Left forelimb (tissue), 1 donor: ENCODE measurements at places on chromosomes 7 and 10.

- DNase-seq = no peak
Observed at GRCh38 chr10:43340619-43341018, 30.8 kb upstream of the FXYD4 start.

- DNase-seq = no peak
Observed at GRCh38 chr7:36261019-36261754, 108.1 kb downstream of the EEPD1 start.

GRCh38 chr10:49600781-49601400, 9.2 kb upstream of the SLC18A3 start:
- peak; percentile 47 for DNase-seq

DNA sequence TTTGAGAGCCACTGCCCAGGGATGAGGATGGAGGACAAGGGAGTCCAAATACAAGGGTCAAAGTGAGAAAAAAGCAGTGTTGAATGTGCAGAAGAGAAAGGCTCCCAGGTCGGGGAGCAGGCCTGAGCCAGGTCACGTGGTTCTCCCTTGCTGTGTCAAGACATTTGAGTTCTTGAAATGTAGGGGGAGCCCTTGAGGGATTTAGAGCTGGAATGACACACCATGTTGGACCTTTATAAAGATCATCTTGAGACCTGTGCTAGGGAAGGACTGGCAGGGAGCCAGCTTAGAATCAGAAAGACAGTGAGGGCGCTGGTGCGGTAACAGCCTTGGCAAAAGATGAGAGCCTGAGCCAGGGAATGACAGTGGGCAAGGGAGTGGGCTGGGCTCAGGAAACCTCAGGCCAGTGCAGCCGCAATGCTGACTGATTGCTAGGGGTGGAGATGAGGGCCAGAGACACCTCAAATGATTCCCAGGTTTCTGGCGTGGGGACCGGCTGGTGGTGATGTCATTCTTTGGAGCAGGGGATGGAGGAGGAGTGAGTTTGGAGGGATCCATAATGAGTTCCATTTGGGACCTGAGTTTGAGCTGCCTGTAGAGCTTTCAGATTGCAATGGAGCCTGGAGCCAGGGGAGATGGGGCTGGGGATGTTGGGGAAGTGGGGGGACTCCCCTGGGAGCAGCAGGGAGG, 120.1 kb downstream of the PTPN20 start:
- peak; percentile 79 for DNase-seq

GRCh38 chr7:90345595-90346335, 751 bp upstream of the GTPBP10 start:
- no peak for DNase-seq

DNA sequence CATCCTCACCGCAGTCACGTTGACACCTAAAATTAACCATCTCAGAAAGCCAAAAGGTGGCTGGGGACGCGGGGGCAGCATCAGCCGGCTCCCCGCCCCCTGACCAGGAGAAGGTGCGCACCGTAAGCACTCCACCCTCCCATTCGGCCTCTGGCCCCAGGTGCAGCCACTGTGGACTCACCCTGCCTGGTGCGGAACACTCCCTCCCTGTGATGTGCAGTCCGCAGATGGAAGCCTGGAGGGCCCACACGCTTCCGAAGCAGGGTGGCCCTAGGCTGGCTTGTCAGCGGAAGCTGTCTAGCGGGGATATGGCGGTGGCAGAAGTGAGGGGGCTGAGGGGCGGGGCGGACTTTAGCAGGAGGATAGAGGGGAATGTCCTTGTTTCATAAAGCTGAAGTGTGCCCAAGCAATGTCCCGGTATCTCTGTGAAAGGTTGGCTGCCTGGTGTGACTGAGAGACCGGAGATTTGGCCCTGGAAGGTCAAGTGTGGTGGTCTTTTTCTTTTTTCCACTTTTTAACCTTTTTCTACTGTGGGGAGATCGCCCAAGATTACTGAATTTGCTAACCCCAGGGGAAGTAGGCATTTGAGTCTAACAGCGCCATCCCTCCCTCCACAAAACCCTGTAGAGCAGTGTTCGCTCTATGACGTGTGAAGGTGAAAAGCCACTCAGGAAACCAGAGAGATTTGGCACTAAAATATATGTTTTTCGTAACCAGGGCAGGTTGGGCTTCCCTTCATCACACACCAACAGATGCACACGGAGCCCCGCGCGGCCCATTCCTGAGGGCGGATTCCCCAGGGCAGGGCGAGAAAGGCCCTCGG, 74.7 kb downstream of the CXCL12 start:
- DNase-seq = no peak

DNA sequence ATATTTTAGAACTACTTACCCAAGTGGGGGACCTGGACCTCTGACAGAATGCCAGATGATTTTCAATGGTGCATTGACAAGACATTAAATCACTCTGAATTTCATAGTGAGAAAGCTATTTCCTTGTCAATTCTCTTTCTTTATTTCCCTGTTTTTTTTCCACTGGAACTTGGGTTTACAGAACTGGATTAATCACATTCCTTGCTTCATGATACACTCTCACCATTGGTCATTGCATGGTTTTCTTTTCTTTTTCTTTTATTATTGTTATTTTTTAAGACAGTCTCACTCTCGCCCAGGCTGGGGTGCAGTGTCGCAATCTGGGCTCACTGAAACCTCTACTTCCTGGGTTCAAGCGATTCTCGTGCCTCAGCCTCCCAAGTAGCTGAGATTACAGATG, 38.5 kb upstream of the LBX1 start:
- DNase-seq = no peak

GRCh38 chr7:18570890-18571478, 75.4 kb downstream of the HDAC9 start:
- no peak for DNase-seq

DNA sequence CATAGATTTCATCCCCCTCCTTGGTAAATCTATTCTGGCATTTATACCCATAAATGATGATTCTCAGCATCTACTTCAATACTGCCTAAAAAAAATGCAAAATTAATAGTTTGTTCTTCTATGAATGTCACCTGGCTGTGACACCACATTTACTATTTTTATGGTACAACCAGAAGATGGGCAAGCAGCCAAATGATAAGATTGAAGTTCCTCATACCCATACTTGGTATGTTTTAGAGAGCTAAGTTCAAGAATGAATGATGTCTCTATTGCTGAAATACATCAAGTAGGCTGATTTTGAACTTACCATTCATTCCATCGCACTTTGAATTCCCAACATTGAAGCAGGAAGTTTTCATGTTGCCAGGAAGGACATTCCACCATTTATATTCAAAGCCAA, 134.2 kb downstream of the ELAPOR2 start:
- no peak for DNase-seq

- no peak for DNase-seq
Observed at GRCh38 chr7:98216941-98217622, 5.8 kb downstream of the BHLHA15 start.

GRCh38 chr10:72540193-72540807, 85.6 kb downstream of the MICU1 start:
- DNase-seq = no peak

- no peak for DNase-seq
Observed at GRCh38 chr10:62073429-62073828, 171.9 kb downstream of the ARID5B start.

GRCh38 chr7:87213252-87213651, 6.3 kb downstream of the TMEM243 start:
- DNase-seq = no peak

DNA sequence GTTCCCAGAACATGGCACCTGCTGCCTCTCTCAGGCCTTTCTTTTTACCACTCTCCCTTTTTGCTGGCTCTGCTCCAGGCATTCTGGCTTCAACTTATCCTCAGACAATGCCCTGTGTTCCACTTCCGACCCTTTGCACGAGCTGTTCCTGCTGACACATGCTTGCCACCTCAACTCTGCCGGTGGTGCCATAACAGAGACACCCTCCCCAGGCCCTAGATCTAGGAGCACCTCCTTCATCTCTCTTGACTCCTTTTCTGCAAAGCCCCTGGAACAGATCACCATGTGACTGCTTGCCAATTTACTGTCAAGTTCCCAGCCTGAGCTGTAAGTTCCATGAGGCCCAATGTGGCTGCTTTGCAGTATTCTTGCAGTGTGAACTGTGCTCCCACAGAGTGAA, 256.0 kb upstream of the MKI67 start:
- no peak for DNase-seq

DNA sequence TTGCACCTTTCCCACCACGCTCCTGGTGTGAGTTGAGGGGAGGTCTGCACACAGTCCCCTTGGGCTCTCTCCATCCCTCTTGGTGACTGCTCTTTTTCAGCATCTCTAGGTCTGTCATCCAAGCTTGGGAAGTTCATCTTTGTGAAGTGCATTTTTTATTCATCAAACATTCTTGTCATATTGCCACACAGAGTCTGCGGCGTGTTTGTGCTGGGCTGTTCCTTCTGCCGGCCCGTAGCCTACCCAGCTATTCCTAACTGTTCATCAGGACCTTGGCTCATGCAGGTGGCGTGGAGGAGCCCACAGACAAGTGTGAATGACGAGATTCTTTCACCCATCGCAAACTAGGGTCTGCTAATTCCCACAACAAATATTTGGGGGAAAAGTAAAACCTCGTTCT, 164.8 kb downstream of the RTKN2 start:
- no peak for DNase-seq

GRCh38 chr7:20798081-20798693, 11.5 kb upstream of the SP8 start:
- no peak for DNase-seq

GRCh38 chr10:133341983-133342382, 5.2 kb upstream of the PRAP1 start:
- DNase-seq = no peak

DNA sequence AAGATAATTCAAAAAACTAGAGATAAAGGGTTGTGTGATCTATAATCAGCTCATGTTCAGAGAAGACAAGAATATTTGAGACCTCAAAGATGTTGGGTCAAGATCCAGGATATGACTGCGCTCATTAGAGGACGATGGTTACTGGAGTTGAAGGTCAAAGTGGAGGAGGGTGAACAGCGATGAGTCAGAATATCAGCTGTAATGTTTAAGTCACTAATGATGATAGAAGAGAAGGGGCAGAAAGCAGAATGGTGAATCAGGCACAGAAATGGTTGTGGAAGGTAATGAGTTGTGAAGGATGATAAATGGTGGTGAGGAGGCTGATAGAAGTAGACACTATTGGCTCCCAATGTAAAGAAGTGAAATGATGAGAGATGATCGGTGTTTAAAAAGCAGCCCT, 540.3 kb downstream of the INHBA start:
- no peak for DNase-seq

GRCh38 chr10:97517778-97518300, 19.1 kb downstream of the UBTD1 start:
- no peak for DNase-seq

DNA sequence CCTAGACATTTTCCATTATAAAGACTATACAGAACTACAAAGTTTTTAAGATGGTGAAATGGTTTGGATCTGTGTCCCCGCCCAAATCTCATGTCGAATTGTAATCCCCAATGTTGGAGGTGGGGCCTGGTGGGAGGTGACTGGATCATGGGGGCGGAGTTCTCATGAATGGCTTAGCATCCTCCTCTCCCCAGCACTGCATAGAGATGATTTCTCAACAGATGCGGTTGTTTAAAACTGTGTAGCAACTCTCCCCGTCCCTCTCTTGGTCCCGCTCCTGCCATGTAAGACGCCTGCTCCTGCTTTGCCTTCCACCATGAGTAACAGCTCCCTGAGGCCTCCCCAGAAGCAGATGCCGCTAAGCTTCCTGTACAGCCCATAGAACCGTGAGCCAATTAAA, 1.6 kb downstream of the FAM133B start:
- no peak for DNase-seq

DNA sequence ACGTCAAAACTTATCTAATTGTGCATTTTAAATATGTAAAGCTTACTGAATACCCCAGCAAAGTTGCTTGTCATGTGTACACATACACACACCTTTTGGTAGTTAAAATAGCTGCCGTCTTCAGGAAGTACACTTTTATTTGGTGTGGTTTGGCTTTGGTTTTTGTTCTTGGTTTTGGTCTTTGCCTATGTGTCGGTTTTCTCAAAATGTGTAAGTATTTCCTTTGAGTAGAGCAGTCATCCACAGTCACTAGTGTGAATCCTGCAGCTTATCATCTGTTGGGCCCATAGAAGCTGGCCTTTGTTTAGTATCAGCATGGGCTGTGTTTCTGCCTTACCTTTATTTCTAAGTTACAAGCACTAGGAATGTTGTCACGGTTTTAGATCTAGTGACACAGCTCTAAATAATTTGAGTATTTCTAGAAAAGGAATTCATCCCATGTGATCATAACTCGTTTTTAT, 35.3 kb downstream of the NET1 start:
- no peak for DNase-seq

GRCh38 chr7:32803406-32804141, 88.0 kb downstream of the KBTBD2 start:
- no peak for DNase-seq

DNA sequence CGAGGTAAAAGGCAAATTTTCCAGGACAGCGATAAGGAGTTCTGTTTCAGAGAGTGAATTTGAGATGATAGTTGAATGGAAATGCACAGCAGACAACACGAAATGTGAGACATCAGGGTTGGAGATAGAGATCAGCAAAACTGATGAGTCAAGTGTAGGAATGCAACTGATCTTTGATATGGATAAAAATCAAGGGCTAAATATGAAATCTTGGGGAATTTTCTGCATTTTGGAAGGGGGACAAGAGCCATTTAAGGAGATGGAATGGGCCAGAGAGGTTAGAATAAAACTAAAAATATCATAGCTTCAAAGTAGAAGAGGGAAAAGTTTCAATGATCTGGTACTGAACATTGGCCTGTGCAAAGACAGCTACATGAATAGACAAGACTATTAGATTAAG, 11.5 kb downstream of the CISD1 start:
- no peak for DNase-seq

GRCh38 chr10:128894641-128895040, 572.4 kb upstream of the MGMT start:
- no peak for DNase-seq
